Psoas muscle (tissue), 8 donors: ENCODE measurements at places on chromosomes 3 and 15. TPM values are rescaled to one million over a fixed set of nuclear protein-coding genes. Genes with fewer than 3 reads are reported as not detected.

- no peak for DNase-seq
Observed at GRCh38 chr3:197372047-197372661, 73.7 kb upstream of the DLG1 start.

DNA sequence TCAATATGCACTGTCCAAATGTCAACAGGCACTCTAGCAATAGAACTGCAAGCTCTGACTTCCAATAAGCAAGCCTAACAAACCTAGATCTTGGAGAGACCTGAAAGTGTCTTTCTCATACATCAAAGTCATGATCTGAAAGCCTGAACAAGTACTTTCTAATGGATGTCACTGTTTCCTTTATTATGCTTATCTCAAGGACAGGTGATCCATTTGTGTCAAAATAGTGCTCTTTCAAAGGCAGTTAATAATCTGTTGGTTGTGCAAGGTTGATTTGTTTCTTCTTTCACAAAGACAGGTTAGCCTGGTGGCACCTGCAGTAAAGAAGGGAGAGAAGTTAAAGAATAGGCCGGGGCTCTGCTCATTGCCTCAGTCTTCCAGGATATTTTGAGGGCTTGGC lies 146.8 kb downstream of the EPHB1 start:
- DNase-seq: no peak

- no peak for DNase-seq
Observed at GRCh38 chr3:130383424-130383823, 38.0 kb downstream of the COL6A5 start.

The RTF1 gene
- 28.4 TPM for polyA plus RNA-seq

The LARP6 gene
- polyA plus RNA-seq: 2.9 TPM

DNA sequence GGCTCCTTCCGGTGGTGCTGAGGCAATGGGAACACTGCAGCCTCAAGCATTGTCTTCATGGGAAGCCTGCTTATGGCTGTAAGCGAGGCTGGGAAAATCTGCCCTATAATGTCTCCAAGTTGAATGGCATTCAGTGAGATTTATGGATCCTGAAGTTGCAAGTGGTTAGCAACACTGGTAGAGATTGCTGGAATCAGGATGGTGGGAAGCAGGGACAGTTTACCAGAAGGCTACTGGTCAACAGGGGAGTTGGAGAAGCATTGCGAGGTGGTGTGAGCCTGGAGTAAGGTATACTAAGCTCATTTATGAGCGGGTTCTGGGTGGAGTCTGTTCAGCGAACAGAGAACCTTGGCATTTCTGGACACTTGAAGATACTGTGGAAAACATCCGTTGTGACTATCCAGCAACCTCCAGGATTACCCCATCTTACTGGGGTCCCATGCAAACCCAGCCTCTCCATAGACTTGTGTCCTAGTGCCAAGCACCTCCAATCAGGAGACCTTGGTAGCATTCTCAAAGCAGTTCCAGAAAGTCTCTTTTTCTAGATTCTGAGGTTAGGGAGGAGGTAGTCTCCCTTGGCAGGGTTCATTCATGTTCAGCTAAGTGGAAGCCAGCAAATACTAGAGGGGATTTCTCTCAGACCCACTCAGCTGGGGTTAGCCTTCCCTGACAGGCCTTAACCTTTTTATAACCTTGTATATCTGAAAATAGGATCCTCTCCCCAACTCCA lies 7.3 kb downstream of the RPSA start:
- no peak for DNase-seq

The FOXB1 gene
- polyA plus RNA-seq: not detected

The SMARCC1 gene
- 18.2 TPM for polyA plus RNA-seq

GRCh38 chr3:99176169-99176964 lies 274.9 kb upstream of the DCBLD2 start:
- no peak for DNase-seq

The SLC25A20 gene
- 48.5 TPM for polyA plus RNA-seq

- DNase-seq: no peak
Observed at GRCh38 chr15:67300266-67301025, 45.9 kb downstream of the IQCH start.
